ENCODE measurements at places on chromosomes 7 and 10. TPM values are rescaled to one million over a fixed set of nuclear protein-coding genes. Genes with fewer than 3 reads are reported as not detected.

KAZALD1 gene
- total RNA-seq = 11.8 TPM

CUBN gene
- total RNA-seq = 0.30 TPM

SRRM3 gene
- 4.2 TPM for total RNA-seq

BCL7B gene
- total RNA-seq = 56.0 TPM

CYP26C1 gene
- total RNA-seq = 0.04 TPM

RBM20 gene
- total RNA-seq = 0.64 TPM

VIPR2 gene
- not detected for total RNA-seq

PCLO gene
- 5.9 TPM for total RNA-seq

MOGAT3 gene
- not detected for total RNA-seq

GATA3 gene
- total RNA-seq = 0.87 TPM

ATRNL1 gene
- 4.1 TPM for total RNA-seq

ASIC3 gene
- 3.7 TPM for total RNA-seq

ANXA8L1 gene
- total RNA-seq = not detected

CLCN1 gene
- total RNA-seq = not detected

ASB10 gene
- not detected for total RNA-seq

PDZD7 gene
- 7.0 TPM for total RNA-seq

INTS15 gene
- 28.3 TPM for total RNA-seq

PAOX gene
- total RNA-seq = not detected

AKR1C4 gene
- total RNA-seq = not detected

ADO gene
- 23.6 TPM for total RNA-seq

DPYSL4 gene
- total RNA-seq = not detected

GIMAP7 gene
- not detected for total RNA-seq

MKI67 gene
- total RNA-seq = 83.6 TPM

PRPS1L1 gene
- total RNA-seq = not detected

IFIT2 gene
- total RNA-seq = 1.9 TPM

CYP3A4 gene
- total RNA-seq = not detected

PTF1A gene
- total RNA-seq = not detected
